Stimulated activated CD8-positive, alpha-beta memory T cell treated with anti-CD3 and anti-CD28 coated beads, Interleukin-2, amount 100 ng/mL, for 48 hours (primary cell): ENCODE measurements at places on chromosomes 13 and 19.

DNA sequence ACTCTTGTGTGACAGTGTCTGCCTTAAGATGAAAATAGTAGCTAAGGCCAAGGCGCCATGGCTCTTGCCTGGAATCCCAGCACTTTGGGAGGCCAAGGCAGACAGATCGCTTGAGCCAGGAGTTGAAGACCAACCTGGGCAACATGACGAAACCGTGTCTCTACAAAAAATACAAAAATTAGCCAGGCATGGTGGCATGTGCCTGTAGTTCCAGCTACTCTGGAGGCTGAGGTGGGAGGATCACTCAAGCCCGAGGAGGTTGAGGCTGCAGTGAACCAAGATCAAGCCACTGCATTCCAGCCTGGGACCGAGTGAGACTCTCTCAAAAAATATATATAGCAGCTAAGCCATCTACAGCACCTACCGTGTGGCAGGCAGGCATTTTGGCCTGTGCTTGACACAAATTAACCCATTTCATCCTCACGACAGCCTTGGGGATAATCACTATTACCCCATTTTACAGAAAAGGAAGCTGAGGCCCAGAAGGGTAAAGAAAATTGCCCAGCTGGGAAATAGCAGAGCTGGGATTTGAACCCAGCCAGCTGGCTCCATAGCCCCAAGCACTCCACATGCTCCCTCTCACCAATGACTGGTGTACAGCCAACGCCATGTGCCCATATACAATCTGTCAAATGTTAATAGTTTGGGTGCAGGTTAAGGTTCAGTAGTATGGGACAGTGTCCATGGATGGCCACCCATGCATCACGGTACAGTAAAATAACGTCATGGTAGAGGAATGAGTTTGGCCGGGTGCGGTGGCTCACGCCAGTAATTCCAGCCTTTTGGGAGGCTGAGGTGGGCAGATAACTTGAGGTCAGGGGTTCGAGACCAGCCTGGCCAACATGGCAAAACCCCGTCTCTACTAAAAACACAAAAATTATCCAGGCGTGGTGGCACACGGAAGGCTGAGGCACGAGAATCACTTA, 3.1 kb downstream of the SLC1A5 start:
- no peak for DNase-seq

DNA sequence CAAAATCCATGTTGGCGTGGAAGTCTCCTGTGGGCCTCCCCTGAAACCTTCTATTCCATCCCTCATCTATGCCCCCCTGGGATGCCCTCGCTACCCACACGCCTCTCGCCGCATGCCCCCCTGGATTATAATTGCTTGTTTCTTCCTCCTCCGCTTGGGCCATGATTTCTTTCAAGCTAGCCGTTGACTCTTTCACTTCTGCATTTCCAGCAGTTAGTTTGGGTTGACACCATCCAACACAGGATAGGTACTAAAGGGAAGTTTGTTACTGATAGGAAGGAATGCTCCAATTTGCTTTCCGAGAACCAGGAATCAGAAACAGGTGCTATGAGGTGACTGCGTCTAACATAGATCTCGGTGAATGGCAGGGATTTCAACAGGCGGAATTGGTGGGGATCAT, 7.7 kb upstream of the SLC25A15 start:
- DNase-seq, result no peak

- DNase-seq, result no peak
Observed at GRCh38 chr19:35279374-35279773, 3.0 kb upstream of the HAMP start.

DNA sequence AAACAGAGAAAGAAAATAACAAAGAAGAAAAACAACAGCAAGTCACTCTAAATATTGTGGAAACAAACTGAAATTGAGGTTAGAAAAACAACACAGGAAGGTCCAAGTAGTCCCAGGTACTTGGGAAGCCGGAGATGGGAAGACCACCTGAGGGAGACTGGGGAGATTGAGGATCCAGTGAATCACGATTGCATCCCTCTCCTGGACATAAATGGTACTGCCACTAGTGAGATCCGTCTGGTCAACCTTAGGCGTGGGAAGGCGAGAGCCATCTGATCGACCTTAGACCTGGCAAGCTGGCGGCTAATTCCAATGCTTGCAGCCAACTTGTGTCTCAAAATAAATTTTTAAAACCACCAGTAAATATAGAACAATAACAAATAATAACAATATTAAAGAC, 81.9 kb downstream of the ZNF726 start:
- DNase-seq, result no peak

DNA sequence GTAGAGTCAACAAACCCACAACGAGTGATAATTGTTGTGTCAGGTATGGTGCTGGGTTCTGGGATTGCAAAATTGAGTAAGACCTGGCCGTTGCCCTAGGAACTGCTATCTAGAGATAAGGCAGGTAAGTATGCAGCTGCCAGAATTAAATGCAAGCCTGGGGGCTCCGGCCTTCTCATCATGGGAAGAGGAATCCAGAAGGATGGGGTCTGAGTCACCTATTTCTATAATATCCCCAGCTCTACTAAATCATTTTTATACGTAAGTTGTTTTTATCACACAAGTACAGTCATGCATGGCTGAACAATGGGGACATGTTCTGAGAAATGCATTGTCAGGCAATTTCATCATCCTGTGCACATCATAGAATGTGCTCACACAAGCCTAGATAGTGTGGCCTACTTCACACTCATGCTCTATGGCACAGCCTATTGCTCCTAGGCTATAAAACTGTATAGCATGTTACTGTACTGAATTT, 203.0 kb downstream of the KLF5 start:
- DNase-seq, result no peak

GRCh38 chr13:23628765-23629565, 58.8 kb downstream of the TNFRSF19 start:
- DNase-seq, result no peak

DNA sequence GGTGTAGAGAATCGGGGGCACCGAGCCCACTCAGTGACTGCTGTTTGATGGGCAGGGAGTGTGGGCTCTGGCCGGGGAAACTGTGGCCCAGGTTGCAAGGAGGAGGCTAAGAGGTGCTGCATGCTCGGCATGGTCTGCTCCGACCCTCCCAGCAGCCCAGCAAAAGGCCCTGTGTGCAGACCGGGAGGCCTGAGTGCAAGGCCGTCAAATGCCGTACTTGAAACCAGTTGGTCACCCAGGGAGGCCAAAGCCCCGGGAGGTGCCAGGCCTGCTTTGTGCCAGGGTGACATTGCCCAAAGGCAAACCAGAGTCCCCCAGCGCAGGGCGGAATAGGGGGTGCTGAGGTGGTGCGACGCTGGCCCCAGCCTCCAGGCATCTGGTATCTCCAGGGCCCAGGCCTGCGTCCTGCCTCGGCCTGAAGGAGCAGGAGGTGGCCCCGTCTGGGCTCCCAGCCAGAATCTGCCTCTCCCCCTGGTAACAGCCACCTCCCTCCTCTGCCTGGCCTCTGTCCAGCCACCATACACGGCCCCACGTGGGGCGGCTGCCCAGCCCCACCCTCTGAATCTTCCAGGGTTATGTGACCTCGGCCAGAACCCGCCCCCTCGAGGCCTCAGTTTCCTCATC, 4.0 kb downstream of the PIK3R2 start:
- DNase-seq, result no peak

DNA sequence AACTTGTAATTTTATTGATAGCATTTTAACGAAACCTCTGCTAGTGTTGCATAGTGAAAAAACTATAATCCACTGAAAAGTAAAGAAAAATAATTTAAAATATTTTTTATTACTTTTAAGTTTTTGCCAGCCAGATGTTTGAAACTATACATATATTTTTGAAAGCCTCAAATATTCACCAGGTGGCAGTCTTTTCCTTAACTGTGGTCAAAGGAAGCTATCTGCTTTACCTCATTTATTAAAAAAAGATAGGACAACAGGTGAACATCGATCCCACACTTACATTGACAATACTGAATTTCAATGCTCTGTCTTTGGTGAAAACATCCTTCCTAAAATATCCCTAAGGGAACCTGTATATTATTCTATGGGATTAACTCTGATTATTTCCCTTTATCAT, 100.5 kb downstream of the TRPC4 start:
- no peak for DNase-seq

DNA sequence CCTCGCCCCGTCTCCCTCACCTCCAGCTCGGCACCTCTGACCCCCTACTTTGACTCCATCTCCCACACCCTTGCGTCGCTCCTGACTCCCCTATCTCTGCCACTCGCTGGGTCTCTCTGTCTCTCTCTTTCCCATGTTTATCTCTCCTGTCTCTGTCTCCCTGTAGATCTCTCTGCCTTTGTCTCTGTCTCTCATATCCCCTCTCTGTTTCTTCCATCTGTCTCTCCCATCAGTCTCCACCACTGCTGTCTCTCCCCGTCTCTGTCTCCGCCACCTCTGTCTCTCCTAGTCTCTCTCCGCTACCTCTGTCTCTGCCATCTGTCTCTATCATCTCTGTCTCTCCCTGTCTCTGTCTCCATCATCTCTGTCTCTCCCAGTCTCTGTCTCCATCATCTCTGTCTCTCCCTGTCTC, 12.4 kb upstream of the BBC3 start:
- no peak for DNase-seq

DNA sequence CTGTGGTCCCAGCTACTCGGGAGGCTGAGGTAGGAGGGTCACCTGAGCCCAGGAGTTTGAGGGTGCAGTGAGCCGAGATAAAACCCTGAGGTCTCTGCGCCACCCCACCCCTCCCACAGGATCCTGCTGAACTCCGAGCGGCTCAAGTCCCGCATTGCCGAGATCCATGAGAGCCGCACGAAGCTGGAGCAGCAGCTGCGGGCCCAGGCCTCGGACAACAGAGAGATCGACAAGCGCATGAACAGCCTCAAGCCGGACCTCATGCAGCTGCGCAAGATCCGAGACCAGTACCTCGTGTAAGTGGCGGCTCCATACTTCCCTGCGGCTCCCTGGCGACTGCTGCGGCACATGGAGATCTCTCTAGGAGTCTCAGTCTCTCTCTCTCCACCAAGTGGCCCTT, 6.6 kb upstream of the IFI30 start:
- no peak for DNase-seq

- DNase-seq, result no peak
Observed at GRCh38 chr19:45160870-45161737, at the start of gene NKPD1. Gene NKPD1 (minus strand): TSS chr19:45160982. CDS start chr19:45160150, 832 bp downstream.

DNA sequence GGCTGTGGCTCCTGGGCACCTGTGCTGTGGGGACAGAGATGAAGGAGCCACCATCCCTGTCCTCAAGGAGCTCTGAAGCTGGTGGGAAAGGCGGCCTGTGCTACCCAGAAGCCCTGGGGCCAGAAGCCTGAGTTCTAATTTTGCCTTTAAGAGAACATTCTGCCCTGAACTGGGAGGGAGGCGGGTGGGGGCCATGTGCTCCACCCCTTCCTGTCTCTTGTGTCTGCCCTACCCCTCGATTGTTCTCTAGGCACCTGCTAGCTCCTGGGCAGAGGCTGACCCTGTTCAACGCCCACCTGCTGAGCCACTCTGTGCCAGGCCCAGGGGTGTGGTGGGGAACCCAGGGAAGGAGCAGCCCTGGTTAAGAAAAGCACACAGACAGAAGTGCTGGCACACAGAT, 5.9 kb downstream of the TRAPPC6A start:
- no peak for DNase-seq

- no peak for DNase-seq
Observed at GRCh38 chr19:1171755-1172352, 2.2 kb downstream of the SBNO2 start.

- DNase-seq, result no peak
Observed at GRCh38 chr19:49976496-49976895, 15.5 kb upstream of the SIGLEC11 start.
